ENCODE measurements at places on chromosomes 4 and X.
A peak's percentile ranks its signal among the peaks of the same experiment; 100 is the strongest.

GRCh38 chrX:25028726-25029125, 13.0 kb upstream of the ARX start:
- no peak for DNase-seq

DNA sequence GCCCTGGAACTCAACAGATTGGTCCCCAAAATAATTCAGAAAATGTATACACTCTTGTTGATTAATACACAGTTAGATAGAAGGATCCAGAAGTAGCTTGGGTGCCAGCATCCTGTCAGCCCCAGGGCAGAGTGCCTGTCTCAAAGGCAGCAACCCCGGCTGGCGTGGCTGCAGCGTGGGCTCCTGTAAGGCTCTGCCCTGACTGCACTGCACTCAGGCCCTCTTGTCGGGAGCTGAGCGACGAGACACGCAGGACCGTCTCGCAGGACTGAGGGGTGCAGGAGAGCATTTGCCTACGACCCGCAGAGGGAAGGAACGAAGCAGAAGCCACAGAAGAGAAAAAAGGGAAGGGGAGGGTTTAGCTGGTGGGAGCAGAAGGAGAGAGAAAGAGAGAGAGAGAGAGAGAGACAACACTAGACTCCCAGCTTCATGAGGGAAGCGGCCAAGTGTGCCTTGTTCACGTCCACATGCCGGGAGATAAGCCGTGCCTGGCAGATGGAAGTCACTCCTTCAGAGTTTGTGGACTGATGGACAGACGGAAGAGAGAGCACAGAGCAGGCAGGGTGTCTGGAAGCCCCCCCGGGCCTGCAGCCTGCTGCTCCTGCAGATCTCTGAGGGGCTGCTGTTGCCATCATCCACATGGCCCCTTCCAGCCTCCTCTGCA, 38.7 kb upstream of the HELT start:
- no peak for DNase-seq

DNA sequence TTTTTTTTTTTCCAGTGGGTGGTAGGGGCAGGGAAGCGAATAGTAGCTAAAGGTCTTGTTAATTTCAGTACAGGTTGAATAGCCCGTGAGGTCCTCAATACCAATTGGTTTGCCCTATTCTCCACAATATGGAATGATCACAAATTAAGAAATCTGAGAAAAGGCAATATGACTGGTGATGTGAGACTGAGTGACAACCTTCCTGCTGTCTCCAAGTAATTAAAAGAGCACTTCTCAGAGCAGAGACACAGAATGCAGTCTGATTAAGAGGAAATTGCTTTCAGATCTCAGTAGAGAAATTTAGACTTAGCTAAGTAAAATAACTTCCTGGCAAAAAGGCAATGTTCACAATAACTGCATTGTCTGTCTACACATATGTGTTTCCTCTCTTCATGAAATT, 23.0 kb downstream of the GPR174 start:
- DNase-seq = no peak

DNA sequence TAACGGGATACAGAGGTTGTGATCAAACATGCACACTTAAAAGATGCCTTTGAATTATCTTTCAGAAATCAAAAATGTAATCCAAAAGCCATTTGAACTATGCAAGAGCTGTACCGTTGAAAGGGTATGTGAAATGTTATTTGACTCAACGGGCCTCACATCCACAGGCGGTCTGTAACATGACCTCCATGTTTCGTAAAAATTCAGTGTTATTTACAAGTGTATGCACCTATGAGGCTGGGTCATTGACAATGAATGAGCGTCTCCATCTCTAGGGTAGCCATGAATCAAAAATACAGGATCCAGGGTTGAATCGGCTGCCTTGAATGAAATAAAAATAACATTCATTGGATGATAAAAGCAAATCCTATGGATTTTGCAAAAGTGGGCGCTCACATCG, 100.1 kb downstream of the CRLF2 start:
- DNase-seq = no peak

GRCh38 chrX:54747733-54748393, 50.2 kb downstream of the ITIH6 start:
- no peak for DNase-seq

GRCh38 chr4:121784975-121785374, 16.1 kb upstream of the EXOSC9 start:
- no peak for DNase-seq

GRCh38 chr4:18252052-18252451, 230.5 kb upstream of the LCORL start:
- DNase-seq = no peak

- DNase-seq = peak; percentile 46
Measured at GRCh38 chr4:118270492-118270891, 82.3 kb downstream of the PRSS12 start.

DNA sequence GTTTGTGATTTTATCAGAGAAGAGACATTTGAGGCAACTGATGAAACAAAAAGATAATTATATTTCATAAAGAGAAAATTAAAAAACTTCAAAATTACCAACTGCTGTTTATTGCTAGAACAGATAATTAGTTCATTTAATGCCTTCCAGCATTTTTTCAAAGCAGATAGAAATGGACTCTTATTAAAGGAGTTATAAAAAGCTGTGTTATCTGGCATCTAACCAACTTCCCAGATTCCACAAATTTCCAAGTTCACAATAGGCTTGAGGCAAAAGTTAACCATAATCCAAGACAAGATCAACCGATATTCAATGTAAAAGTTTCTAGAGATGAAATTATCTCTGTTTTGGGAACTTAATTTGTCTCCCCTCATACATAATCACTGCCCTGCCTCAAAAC, 152.4 kb downstream of the TSPAN5 start:
- DNase-seq = no peak

DNA sequence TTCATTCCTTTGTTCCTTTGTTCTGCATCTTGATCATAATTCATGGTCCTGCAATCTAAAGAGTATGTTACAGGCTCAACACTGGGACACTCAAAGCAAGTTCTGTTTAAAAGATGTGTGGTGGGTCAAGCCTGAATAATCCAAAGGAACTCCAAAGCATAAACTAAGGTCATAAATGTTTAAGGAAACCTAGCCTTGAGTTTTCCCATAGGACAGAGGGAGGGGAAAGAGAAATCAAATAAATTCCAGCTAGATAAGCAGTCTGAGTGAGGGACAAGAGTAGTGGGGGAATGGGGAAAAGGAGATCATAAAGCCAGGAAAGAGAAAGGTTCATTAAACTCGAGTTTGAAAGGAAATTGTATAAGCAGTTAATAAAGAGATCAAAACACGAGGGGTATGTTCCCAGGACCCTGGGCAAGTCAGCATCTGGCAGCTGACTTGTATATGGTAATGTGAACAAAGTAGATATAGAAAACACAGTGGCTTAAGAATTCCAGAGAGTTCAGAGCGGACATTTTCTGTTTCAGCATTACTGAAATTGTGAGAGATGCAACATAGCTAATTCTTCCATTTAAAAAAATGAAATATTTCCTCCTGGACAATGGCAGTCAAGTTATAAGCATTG, 125.8 kb upstream of the EDNRA start:
- DNase-seq = no peak

- DNase-seq = no peak
Measured at GRCh38 chr4:151228189-151229119, 48.5 kb upstream of the PRSS48 start.

GRCh38 chr4:185710487-185710995, 101.5 kb downstream of the SORBS2 start:
- no peak for DNase-seq

DNA sequence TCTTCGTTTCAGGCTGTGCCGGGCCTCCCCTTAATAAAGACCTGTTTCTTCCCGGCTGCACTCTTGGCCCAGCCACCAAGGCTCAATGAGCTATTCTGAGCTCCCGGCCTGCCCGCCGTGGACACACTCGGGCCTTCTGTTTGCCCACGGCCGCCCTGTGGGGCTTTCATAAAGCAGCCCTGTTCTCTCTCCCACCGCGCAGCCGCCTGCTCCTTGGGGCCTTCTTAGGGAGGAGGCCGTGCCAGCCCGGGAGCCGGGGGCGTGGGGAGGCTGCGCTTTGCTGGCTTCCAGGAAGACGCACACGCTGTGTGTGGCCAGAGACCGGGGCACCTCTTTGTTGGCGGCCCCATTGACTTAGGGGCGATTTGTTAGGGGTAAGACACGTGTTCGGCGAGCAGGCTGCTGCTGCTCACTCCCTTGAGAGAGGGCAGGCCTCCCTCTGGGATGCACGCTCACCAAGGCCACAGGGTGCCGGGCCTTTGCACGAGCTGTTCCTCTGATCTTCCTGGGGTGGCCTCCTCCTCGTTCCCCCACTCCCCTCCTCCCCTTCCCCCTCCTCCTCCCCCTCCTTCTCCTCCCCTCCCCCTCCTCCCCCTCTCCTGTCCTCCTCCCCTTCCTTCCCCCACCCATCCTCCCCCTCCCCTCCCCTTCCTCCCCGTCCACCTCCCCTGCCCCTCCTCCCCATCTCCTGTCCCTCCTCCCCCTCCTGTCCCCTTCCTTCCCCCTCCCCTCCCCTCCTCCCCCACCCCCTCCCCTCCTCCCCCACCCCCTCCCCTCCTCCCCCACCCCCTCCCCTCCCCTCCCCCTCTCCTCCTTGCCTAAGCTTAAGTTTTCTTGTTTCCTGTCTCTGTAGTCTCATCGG, 11.3 kb downstream of the BLOC1S4 start:
- no peak for DNase-seq

- no peak for DNase-seq
Measured at GRCh38 chrX:134695999-134696398, 37.7 kb upstream of the PLAC1 start.

DNA sequence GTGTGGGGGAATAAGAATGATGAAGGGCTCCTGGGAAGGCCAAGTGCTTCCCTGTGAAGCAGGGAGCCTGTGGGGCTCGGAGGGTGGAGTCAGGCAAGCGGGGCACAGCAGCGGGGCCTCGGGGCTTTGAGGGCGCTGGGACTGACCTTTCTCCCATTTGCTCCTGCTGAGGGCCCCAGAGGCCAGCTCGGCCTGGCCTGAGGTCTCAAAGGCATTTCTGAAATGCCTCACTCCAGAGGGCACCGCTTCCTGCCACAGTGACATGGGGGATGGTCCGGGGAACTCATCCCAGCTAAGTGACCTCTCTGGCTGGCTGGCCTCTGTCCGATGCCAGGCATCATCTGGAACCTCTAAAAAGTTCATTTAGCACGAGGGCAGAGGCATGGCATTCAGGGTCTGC, 98.8 kb upstream of the STX18 start:
- DNase-seq = no peak

GRCh38 chrX:108126661-108127060, 35.1 kb downstream of the ATG4A start:
- DNase-seq = no peak

GRCh38 chrX:18687856-18688495, 16.1 kb upstream of the RS1 start:
- DNase-seq = no peak

DNA sequence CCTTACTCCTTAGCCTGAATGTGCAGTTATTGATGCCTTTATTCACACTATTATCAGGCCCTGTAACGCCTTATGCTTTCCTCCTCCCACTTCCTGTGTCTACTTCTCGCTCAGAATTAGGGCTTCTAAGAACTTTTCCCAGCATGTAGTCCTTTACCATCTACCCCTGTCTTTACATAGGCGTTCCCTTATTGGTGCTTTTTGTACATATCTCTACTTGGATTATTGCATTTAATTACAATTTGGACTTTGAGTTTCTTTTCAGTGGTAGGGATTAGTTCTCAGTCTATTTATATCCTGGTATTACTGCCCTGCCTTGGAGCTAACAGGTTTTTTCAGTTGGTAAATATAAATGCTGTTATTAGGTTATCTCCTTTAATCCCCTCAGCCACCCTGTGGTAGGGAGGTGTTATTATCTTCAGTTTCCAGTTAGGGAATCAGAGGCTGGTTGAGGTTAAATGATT, 84.0 kb downstream of the RBPJ start:
- DNase-seq = no peak

- peak; percentile 71 for DNase-seq
Measured at GRCh38 chrX:23952984-23953907, 45.4 kb downstream of the CXorf58 start.

- no peak for DNase-seq
Measured at GRCh38 chr4:67332627-67333026, 212.7 kb downstream of the CENPC start.

- DNase-seq = peak; percentile 51
Measured at GRCh38 chrX:118974088-118974907, at the start of gene LONRF3. TSS of gene LONRF3 (plus strand) at chrX:118974618. CDS start at chrX:118974781, 163 bp downstream.

GRCh38 chr4:136909626-136910025, 622.7 kb downstream of the PCDH18 start:
- DNase-seq = no peak

Data from activated CD4-positive, alpha-beta T cell treated with anti-CD3 and anti-CD28 coated beads, Interleukin-2, amount 50 U/mL, for 16 hours (primary cell).